Omental fat pad (tissue), 4 donors: ENCODE measurements at places on chromosomes 1 and 21. TPM values are rescaled to one million over a fixed set of nuclear protein-coding genes. Genes with fewer than 3 reads are reported as not detected.
A peak's percentile ranks its signal among the peaks of the same experiment; 100 is the strongest.

Gene ADARB1
- 18.5 TPM for total RNA-seq

GRCh38 chr21:24259241-24259640 lies 1348.0 kb downstream of the MRPL39 start:
- DNase-seq: no peak

DNA sequence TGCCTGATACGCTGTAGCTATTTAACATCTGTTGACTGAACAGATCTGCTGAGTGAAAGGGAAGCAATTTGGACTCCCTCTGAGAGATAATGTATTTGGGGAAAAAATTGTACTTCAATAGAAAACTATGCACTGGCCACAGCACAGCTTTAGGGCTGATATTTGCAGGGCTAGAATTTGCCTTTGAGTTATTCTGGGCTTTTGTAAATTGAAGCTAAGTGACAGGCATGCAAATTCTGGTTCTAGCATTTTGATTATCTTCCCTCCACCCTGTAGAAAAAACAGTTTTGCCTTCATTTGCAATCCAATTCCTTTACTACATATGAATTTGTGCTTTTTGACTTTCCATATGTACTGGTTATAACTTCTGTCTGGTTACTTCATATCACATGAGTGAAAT lies 7.9 kb downstream of the KYAT3 start:
- DNase-seq: no peak

- DNase-seq: no peak
These were observed 52.2 kb downstream of the XCL2 start for GRCh38 chr1:168491527-168492164.

DNA sequence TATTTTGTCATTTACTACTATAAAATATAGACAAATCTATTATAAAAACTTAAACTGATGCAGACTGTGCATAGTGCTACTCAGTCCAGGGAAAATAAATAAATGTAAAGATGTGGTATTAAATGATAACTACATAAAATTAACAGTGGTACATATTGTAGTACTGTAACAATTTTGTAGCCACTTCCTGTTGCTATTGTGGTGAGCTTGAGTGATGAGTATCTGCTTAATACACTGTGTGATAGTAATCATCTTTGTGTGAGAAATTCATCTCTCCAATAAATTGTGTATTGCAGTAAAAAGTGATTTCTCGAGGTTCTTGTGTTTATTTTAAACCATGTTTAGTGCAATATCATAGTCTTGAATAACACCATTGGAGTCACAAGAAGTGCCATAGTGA lies 353.4 kb upstream of the ZRANB2 start:
- DNase-seq: no peak

DNA sequence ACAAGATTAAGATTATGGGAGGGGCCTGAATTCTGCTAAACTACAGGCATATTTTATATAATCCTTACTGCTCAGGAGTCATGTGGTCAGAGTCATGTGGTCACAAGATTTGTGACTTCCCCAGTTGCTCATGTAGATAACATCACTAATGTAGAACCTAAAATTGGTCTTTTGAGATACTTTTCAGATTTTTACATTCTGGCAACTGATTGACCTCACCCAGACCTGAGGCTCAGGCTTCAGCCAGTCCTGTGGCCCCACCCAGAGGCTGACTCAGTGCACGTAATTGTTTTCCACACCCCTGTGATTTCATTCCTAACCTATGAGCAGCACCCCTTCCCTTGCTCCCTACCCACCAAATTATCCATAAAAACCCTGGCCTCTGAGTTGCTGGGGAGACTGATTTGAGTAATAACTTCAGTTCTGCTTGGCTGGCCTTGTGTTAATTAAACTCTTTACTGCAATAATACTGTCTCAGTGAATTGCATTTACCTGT lies 41.7 kb upstream of the ZNF326 start:
- no peak for DNase-seq

Gene FOXO6
- total RNA-seq: 0.12 TPM

- no peak for DNase-seq
These were observed 102.3 kb upstream of the TMPRSS2 start for GRCh38 chr21:41610042-41610839.

GRCh38 chr1:191371626-191372025 lies 786.6 kb upstream of the RGS18 start:
- no peak for DNase-seq

Gene HPCA
- total RNA-seq: 1.2 TPM

DNA sequence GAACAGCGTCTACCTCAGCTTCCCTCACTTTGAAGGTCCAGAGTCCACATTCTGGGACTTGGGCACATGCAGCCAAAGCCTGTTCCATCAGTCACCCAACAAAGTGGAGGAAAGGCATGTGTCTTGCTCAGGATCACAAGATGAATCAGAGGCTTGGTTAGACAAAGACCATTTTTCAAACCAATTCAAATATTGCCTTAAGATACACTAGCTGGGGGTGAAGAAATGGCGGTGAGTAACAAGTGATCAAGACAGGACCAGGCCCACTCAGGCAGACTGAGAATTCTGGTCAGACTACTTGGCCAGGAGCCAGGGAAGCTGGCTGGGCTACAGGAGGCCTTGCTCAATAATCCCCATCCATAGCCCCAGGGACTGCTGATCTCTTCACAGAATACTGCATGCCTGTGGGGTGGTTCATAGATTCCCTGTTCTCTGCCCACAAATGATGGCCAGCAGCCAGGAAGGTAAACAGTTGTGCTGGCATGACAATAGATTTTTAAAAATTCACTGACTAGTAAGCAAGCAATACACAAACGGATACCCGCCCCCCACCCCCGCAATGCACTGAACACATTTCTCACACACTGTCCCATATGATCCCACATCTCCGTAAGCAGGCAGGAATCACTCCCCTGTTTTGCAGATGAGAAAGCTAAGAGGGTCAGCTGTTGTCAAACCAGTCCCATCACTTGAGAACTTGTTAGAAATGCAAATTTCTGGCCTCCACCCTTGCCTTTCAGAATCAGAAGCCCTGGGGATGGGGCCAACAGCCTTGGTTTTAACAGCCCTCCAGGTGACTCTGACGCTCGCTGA lies 27.2 kb downstream of the ERI3 start:
- DNase-seq: peak; percentile 94

- DNase-seq: no peak
These were observed 19.3 kb downstream of the F3 start for GRCh38 chr1:94522304-94522703.

Gene SYDE2
- 5.2 TPM for total RNA-seq

Gene IL19
- total RNA-seq: not detected
